Stomach (tissue), 19 donors: ENCODE measurements at places on chromosomes 1 and 21. TPM values are rescaled to one million over a fixed set of nuclear protein-coding genes. Genes with fewer than 3 reads are reported as not detected.

GRCh38 chr1:51600529-51600928, 16.4 kb upstream of the OSBPL9 start:
- H3K36me3 ChIP-seq, result no peaks in the 10 kb centered on the region
- H3K4me1 ChIP-seq, result peaks cover 25% of the 10 kb centered on the region
- H3K27ac ChIP-seq, result no peak overlapping the region
- no peaks in the 10 kb centered on the region for H3K27me3 ChIP-seq
- H3K4me3 ChIP-seq, result no peak overlapping the region
- no peak for DNase-seq

DNA sequence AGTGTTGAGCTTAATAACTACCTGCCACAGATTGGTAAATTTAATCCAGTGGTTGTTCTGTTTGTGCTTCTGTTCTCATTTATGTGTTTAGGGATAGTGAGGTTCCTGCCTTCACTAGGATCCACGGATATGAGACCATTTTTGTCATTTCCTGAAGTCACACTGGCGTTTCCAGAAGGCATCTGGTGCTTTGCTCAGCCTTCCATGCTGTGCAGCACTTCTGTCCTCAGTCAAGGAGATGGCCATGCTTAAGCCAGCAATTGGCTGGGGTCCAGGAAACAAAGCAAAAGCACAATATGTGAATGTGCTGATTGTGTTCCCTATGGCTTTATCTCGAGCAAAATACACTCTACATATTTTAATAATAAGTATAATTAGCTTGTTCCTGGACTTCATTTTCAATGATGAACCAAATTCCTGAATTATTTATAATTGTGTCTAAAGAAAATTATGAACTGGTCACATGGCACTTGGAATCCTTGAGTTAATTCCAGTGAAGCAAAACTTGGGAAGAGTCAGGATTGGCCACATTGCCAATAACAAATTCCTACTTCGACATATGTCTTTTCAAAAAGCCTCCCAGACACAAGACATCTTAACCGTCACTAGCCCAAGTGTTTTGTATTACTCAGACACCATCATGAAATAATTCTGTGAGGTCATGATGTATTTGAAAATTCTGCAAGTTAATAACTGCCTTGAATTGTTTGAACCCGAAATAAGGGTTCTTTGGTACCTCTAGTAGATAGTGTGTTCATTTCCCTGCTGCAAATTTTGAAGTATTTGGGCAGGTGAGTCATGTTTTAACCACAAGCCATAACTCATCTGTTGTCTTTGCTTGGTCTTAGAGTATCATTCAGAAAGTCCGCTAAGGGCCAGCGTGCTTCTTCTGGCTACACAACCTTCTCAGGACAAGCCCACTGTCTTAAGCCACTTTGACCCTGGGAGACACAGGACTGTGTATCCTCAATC, 412.4 kb downstream of the DISC1 start:
- H3K27me3 ChIP-seq, result no peaks in the 10 kb centered on the region
- no peak overlapping the region for H3K4me3 ChIP-seq
- H3K36me3 ChIP-seq, result no peaks in the 10 kb centered on the region
- peak; percentile 61 for DNase-seq

Gene HEYL
- 3.4 TPM for polyA plus RNA-seq

- H3K4me1 ChIP-seq, result peaks cover 32% of the 10 kb centered on the region
- no peaks in the 10 kb centered on the region for H3K36me3 ChIP-seq
- peak; percentile 34 for DNase-seq
Measured at GRCh38 chr1:58780836-58781452, 2.9 kb downstream of the JUN start.

DNA sequence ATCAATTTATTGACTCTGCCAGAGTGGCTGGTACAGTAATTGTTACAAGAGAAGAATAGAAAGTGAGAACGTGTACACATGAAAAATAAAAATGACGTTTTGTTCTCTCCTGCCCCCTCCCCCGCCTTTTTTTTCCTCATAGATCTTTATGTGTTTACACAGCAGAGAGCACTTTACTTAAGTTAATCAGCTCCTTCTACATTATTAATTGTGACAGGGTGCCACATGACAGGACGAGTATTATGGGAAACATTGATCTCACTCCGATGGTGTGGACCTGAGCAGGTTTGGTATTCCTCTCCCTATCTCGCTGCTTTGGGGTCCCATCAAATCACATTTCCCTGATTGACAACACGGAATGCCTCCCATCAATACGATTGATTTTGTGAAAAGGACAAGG, 285.7 kb downstream of the TM2D1 start:
- H3K4me1 ChIP-seq, result peaks cover 19% of the 10 kb centered on the region
- no peak overlapping the region for H3K4me3 ChIP-seq
- no peaks in the 10 kb centered on the region for H3K36me3 ChIP-seq

- H3K27me3 ChIP-seq, result peaks cover 6% of the 10 kb centered on the region
- no peaks in the 10 kb centered on the region for H3K36me3 ChIP-seq
- H3K27ac ChIP-seq, result no peak overlapping the region
- DNase-seq, result no peak
- no peak overlapping the region for H3K4me3 ChIP-seq
Measured at GRCh38 chr21:42303443-42303842, 11.8 kb downstream of the TFF3 start.

DNA sequence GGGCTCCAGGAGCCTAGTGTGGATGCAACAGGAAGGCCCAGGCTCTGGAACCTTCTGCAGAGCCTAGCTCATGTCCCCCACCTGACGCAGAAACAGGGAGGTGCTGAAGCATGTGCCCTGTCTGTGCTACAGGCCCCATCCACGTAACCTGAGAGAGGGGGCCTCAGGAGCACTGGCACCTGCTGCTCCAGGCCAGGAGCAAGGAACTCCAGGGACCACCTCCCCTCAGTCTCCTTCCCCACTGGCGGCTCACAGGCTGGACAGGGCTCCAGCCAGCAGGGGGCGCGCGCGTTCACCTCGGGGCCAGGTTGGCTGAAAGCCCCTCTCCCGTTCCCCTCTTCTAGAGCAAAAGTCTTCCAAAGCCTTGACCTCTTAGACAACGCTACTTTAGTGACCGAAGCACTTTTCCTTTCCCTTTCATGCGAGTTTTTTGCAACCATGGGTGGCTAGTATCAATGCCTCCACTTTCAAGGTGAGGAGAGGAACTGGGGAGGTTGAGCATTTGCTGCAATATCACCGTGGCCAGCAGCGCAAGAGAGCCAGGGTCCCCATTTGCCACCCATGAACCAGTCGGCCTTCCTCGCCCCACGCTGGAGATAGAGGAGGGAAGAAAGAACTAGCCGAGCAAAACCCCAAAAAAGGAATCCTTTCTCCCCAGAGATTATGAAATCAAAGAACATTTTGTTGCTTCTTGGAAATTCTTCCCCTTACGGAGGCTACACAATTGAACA, 52.4 kb upstream of the GPR157 start:
- peak overlapping the region; percentile 87 for H3K4me3 ChIP-seq
- peaks cover 31% of the 10 kb centered on the region for H3K27me3 ChIP-seq
- H3K36me3 ChIP-seq, result no peaks in the 10 kb centered on the region
- peaks cover 41% of the 10 kb centered on the region for H3K4me1 ChIP-seq

GRCh38 chr1:11752359-11753088, 9.5 kb upstream of the C1orf167 start:
- H3K27me3 ChIP-seq, result no peaks in the 10 kb centered on the region
- H3K36me3 ChIP-seq, result peaks cover 40% of the 10 kb centered on the region
- no peak for DNase-seq
- peaks cover 4% of the 10 kb centered on the region for H3K4me1 ChIP-seq
- no peak overlapping the region for H3K27ac ChIP-seq
- no peak overlapping the region for H3K4me3 ChIP-seq

Gene DFFA
- 16.6 TPM for polyA plus RNA-seq

GRCh38 chr1:35259561-35259960, 8.9 kb upstream of the ZMYM4 start:
- no peak for DNase-seq
- H3K27ac ChIP-seq, result no peak overlapping the region
- H3K36me3 ChIP-seq, result no peaks in the 10 kb centered on the region
- no peaks in the 10 kb centered on the region for H3K27me3 ChIP-seq

- H3K4me1 ChIP-seq, result peaks cover 24% of the 10 kb centered on the region
- H3K4me3 ChIP-seq, result no peak overlapping the region
- DNase-seq, result no peak
- no peak overlapping the region for H3K27ac ChIP-seq
- H3K27me3 ChIP-seq, result no peaks in the 10 kb centered on the region
Measured at GRCh38 chr1:94274561-94274960, 37.2 kb upstream of the ARHGAP29 start.

DNA sequence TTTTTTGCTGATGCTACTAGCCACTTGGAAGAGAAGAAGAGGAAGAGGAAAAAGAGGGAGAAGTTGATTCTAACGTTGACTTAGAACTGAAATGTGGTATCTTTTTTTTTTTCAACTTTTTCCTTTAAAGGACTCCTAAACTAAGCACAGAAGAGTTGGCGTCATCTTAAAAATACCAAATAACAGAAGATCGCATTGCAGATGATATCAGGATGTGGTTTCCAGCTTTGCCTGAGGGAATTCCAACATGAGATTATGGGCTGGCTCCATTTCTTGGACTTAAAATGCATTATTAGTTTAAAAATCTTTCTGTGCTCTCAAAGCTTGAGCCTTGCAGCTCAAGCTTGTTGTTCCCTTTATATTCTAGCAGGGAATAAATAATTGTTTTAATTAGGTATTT, 29.8 kb downstream of the WDR3 start:
- DNase-seq, result no peak
- H3K27ac ChIP-seq, result no peak overlapping the region
- no peaks in the 10 kb centered on the region for H3K27me3 ChIP-seq
- peaks cover 87% of the 10 kb centered on the region for H3K36me3 ChIP-seq
- no peaks in the 10 kb centered on the region for H3K4me1 ChIP-seq
- no peak overlapping the region for H3K4me3 ChIP-seq

- H3K36me3 ChIP-seq, result no peaks in the 10 kb centered on the region
- DNase-seq, result no peak
- H3K4me1 ChIP-seq, result no peaks in the 10 kb centered on the region
- no peak overlapping the region for H3K27ac ChIP-seq
Measured at GRCh38 chr1:51231120-51231519, 5.0 kb upstream of the RNF11 start.

Gene SELP
- polyA plus RNA-seq, result 2.3 TPM

DNA sequence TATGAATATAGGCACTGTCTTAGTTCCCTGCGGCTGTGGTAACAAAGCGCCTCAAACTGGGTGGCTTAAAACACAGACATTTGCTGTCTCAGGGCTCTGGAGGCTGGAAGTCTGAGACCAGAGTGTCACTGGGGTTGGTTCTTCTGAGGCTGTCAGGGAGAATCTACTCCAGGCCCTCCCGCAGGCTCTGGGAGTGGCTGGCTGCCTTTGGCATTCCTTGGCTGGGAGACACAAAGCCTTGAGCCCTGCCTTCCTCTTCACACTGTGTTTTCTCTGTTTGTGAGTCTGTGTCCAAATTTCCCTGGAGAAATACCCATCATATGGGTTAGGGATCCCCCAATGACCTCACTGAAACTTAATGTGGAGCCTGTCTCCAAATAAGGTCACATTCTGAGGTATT, 38.5 kb downstream of the B3GALT5 start:
- no peak overlapping the region for H3K4me3 ChIP-seq
- H3K36me3 ChIP-seq, result no peaks in the 10 kb centered on the region
- no peaks in the 10 kb centered on the region for H3K4me1 ChIP-seq
- no peak overlapping the region for H3K27ac ChIP-seq
- H3K27me3 ChIP-seq, result no peaks in the 10 kb centered on the region

Gene ADGRB2
- 0.61 TPM for polyA plus RNA-seq

DNA sequence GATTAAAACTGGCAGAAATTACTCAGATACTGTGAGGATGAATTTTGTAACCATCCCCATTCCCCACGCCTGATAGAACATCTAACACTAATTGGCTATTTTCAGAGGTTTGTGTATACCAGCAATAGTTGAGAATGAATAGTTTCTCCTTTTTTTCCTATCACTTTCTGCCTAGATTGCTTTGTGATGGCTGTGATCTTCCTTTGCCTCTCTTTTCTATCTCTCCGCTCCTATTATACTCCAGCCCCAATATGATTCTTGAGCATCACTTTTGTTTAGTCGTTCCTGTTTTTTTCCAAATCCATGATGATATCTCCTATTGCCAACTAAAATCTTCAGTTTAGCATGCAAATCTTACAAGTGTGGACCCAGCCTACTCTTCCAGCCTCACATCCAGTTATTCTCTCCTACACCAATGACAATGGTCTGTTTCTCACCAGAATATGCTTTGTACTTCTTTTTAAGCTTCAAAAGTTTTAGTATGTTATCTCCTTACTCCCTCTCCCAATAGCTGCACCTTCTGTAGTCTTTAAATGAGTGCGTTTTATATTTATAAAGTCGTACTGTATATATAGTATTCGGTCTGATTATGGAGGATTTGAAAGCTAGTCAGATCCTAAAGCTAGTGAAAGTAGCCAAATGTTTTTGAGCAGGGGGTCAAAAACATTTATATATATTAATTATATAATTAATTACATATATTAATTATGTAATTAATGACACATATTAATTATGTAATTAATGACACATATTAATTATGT, 25.2 kb downstream of the MAGI3 start:
- DNase-seq, result no peak
- no peak overlapping the region for H3K27ac ChIP-seq
- H3K4me3 ChIP-seq, result no peak overlapping the region
- peaks cover 6% of the 10 kb centered on the region for H3K4me1 ChIP-seq
- H3K36me3 ChIP-seq, result no peaks in the 10 kb centered on the region
- H3K27me3 ChIP-seq, result no peaks in the 10 kb centered on the region

Gene PRAMEF10
- polyA plus RNA-seq, result not detected

- no peak overlapping the region for H3K4me3 ChIP-seq
- no peaks in the 10 kb centered on the region for H3K27me3 ChIP-seq
- H3K36me3 ChIP-seq, result no peaks in the 10 kb centered on the region
- peaks cover 19% of the 10 kb centered on the region for H3K4me1 ChIP-seq
- DNase-seq, result no peak
Measured at GRCh38 chr1:184930645-184931044, 43.7 kb downstream of the NIBAN1 start.

- H3K27me3 ChIP-seq, result no peaks in the 10 kb centered on the region
- no peak overlapping the region for H3K27ac ChIP-seq
- H3K4me1 ChIP-seq, result no peaks in the 10 kb centered on the region
- H3K4me3 ChIP-seq, result no peak overlapping the region
Measured at GRCh38 chr1:52216907-52217458, 75.1 kb downstream of the ZFYVE9 start.

DNA sequence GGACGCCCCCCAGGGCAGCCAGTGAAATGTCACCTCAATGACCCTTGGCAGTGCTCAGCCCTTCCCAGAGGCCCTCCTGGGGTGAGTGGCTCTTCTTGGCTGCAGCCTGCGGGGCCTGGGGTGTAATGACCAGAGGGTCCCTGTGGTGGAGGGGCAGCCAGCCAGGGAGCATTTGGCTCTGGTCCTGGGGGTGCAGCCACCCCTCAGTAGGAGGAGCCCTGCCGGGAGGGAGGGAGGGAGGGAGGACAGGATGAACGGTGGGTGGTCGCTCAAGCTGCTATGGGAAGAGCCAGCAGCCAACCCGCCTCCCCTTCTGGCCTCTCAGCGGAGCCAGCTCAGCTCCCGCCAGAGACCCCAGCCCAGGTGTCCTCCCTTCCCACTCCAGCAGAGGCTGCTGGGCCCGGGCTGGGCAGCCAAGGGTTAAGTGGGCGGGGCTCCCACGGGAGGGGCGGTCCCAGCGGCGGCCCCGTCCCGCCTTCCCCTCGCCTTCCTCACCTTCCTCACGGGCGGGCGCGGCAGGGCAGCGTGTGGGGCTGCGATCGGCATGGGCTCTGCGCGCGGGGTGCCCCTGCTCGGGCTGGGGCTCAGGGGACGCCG, 9.0 kb upstream of the PLCH2 start:
- H3K27me3 ChIP-seq, result peaks cover 100% of the 10 kb centered on the region
- H3K4me3 ChIP-seq, result peak overlapping the region; percentile 3
- H3K4me1 ChIP-seq, result peaks cover 11% of the 10 kb centered on the region
- DNase-seq, result no peak

Gene LCE3E
- 0.65 TPM for polyA plus RNA-seq

GRCh38 chr1:17451731-17452130, 12.3 kb upstream of the RCC2 start:
- H3K27me3 ChIP-seq, result no peaks in the 10 kb centered on the region
- DNase-seq, result no peak
- no peak overlapping the region for H3K4me3 ChIP-seq
- no peaks in the 10 kb centered on the region for H3K36me3 ChIP-seq
